Daoy (cell line): ENCODE measurements at places on chromosomes 5 and 9. TPM values are rescaled to one million over a fixed set of nuclear protein-coding genes. Genes with fewer than 3 reads are reported as not detected.

DNA sequence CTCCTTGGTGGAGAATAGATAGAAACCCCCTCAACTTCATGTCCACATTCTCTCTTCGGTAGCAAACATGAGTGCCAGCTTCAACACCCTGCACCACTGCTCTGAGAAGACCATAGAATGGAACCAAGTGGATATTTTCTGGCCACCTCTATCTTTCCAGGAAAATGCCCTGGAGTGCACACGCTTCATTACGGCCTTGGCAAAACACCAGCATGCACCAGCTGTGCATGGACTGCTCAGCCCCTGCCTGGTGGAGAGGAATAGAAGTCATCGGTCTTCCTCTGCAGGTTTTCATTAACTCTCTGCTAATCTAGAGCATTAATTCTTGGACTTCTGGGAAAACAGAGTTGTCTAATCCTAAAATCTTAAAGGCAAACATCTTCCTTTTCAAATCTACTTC lies 211.6 kb upstream of the TMEM161B start:
- peak; percentile 13 for DNase-seq

DNA sequence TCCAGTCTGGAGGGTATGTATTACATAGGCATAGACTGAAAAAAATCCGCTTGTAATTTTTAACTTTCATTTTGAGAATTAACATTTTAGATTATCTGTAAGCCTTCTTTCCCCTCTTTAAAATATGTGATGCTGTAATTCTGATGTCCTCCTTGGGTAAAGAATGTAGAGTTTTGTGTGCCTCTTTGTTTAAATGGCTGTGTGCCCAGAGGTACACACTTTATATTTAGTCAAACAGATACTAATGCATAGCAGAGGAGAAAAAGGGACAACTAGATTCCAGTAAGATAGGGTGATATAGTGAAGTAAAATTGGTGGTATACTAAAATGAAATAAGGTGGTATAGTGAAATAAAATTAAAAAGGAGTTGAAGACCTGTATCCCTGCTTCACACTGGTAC lies 1.3 kb downstream of the FBXO38 start:
- no peak for DNase-seq

GRCh38 chr5:97127727-97128126 lies 14.7 kb downstream of the LIX1 start:
- DNase-seq = no peak

The IL7R gene
- 42.5 and 45.6 TPM in 2 replicates for total RNA-seq

The PCDHB10 gene
- 0.40 and 0.71 TPM in 2 replicates for total RNA-seq

The NUTM2F gene
- total RNA-seq = not detected in 2 replicates

The BTNL8 gene
- total RNA-seq = not detected in 2 replicates

The FSTL4 gene
- 0.09 and 0.11 TPM in 2 replicates for total RNA-seq

The ENTPD8 gene
- not detected in 2 replicates for total RNA-seq

The ACSL6 gene
- total RNA-seq = 0.06 and 0.46 TPM in 2 replicates

- no peak for DNase-seq
Measured at GRCh38 chr9:117622347-117622746, 81.9 kb upstream of the TLR4 start.

DNA sequence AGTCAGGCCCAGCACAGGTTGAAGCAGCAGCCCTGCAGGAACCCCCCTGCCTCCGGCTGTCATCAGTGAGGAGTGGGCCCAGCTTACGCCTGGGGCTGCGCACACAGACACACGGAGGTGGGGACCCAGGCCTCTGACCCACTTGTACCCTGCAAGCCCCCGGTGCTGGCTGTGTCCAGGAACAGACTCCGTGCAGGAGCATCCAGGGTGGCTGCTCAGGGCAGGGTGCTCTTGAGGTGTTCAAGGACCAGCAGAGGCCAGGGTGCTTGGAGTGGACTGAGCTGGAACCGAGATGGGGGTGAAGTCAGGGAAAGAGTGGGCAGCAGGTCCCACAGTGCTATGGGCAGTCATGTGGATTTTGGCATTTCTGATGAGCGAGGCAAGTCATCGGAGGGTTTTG lies 199.5 kb downstream of the CACNA1B start:
- DNase-seq = no peak

The SPATA24 gene
- 4.9 and 28.9 TPM in 2 replicates for total RNA-seq

The PCDHB8 gene
- 6.7 and 8.3 TPM in 2 replicates for total RNA-seq
